NCI-H1417 (cell line): ENCODE measurements at places on chromosomes 7 and 10.
A peak's percentile ranks its signal among the peaks of the same experiment; 100 is the strongest.

DNA sequence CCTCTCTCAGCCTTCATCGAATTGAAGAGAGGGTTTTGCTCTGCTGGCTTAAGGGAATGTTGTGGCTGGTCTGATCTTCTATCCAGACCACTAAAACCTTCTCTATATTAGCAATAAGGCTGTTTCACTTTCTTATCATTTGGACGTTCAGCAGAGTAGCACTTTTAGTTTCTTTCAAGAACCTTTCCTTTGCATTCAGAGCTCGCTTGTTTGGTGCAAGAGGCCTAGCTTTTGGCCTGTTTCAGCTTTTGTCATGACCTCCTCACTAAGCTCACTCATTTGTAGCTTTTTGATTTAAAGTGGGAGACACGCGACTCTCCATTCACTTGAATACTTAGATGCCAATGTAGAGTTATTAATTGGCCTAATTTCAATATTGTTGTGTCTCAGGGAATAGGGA, 3.9 kb downstream of the MPP7 start:
- DNase-seq: no peak

DNA sequence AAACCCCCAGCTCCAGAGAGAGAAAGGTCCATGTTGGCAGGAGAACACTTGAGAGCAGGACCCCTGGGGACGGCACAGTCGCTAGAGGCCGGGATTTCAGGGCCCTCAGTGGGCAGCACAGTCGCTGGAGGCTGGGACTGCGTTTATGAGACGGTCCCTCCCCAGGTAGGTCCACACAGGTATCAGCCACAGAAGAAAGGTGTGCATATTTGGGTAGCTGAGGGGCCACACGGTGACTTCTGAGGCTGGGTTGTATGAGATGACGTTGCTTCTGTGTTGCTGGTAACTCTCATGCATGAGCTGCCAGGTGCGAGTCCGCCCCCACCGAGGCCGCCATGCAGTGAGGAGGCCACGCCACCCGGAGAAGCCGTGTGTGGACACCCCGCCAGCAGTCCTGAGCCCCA, 56.9 kb upstream of the PPP2R2D start:
- DNase-seq: no peak

DNA sequence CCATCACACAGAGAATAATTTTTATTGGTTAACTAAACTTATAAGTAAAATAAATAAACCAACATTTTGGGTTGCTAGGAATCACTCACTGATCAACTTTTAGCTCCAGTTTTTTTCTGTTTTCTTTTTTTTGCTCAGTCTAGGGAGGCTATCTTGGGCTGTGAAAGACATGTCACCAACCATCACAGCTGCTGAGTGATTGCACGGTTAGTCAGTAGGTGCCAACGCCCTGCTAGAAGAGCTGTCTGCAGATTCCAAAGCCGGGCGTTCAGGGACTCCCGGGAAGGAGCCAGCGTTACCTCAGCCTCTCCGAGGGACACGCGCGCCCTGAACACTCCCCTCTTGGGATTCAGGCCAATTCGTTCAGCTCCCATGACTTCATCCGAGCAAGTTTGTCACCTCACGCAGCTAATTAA, 604 bp upstream of the STAM start:
- no peak for DNase-seq

GRCh38 chr7:150835702-150836280, 16.5 kb upstream of the AOC1 start:
- no peak for DNase-seq

GRCh38 chr7:16106300-16106699, 315.0 kb downstream of the CRPPA start:
- DNase-seq: no peak

- DNase-seq: peak; percentile 87
Observed at GRCh38 chr10:77165445-77166208, 472.0 kb downstream of the KCNMA1 start.

DNA sequence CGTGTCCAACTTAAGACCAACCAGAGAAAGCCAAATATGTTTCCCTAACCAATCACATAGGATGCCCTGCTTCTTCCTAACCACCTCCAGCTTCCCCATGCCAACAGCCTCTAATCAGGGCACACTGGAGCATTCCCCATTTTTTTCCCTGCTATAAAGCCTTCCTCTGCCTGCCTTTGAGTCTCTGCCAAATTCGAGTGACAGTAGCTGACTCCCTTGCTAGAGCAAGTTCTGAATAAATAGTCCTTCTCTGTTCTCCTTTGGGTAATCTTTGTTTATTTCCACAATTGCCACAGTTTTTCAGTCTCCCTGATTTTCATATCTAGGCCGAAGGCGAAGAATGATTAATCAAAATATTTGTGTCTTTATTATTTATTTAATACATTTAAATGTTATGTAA, 96.7 kb downstream of the ANLN start:
- no peak for DNase-seq

- peak; percentile 12 for DNase-seq
Observed at GRCh38 chr10:1316809-1317143, 260.6 kb downstream of the WDR37 start.

- no peak for DNase-seq
Observed at GRCh38 chr10:114326795-114327194, 77.5 kb downstream of the AFAP1L2 start.

GRCh38 chr10:112137154-112137987, 46.2 kb downstream of the GPAM start:
- no peak for DNase-seq
